Muscle of arm (tissue), 14 donors: ENCODE measurements at places on chromosomes 11 and 22. TPM values are rescaled to one million over a fixed set of nuclear protein-coding genes. Genes with fewer than 3 reads are reported as not detected.

MS4A6A gene
- 20.0 TPM for polyA plus RNA-seq

GDPD5 gene
- polyA plus RNA-seq, result 20.3 TPM

DBX1 gene
- polyA plus RNA-seq, result 5.4 TPM

OR51B2 gene
- not detected for polyA plus RNA-seq

KRTAP5-1 gene
- 2.2 TPM for polyA plus RNA-seq

YPEL4 gene
- 2.3 TPM for polyA plus RNA-seq

ATP5MG gene
- polyA plus RNA-seq, result 371 TPM

CHRDL2 gene
- polyA plus RNA-seq, result 2.9 TPM

DNA sequence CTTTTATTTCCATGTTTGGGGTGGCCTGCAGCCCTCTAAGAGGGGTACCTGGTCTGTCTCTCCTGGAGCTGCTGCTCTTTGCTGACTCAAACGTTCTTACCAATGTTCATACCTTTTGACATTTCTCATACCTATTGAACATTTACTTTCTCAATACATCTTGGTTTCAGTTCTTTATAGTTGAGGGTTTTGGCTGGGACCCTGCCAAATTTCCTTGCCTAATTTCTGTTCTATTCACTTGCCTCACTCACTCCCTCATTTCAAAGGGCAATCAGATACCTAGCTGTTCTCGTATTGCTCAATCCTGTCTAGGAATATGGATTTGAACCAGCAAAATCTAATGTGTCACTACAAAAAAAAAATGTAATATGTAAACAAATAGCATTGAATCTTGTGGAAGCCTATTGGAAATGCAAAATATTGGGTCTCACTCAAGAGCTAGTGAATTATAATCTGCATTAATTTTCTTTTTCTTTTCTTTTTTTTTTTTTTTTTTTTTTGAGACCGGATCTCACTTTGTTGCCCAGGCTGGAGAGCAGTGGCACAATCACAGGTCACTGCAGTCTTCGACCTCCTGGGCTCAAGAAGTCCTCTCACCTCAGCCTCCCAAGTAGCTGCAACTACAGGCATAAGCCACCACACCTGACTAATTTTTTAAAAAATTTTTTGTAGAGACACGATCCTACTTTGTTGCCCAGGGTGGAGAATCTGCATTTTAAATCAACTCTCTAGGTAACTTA lies 7.5 kb downstream of the OR6M1 start:
- no peak for DNase-seq

GRCh38 chr11:124551987-124552386 lies 8.5 kb upstream of the OR8B12 start:
- DNase-seq, result no peak

DNA sequence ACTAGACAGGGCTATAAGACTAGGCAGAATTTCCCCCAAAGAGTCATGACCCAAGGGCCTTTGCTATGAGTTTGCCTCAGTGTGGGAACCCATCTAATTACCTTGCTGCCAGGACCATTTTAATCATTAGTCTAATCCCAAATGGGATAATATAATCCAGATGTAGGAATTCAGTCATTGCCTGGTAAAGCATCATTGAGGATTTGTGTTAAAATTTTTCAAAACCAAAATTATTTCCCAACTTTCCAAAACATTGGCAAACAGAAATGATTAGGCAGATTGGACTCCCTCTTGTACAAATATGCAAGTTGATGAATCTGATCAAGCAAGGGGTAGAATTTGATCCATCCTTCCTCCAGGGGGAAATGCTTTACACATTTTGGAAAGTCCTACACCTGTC lies 16.2 kb upstream of the MMP13 start:
- DNase-seq, result no peak

GRCh38 chr11:76088511-76088910 lies 117.8 kb downstream of the WNT11 start:
- DNase-seq, result no peak

- no peak for DNase-seq
These were observed 134.8 kb upstream of the DDI1 start for GRCh38 chr11:103901656-103902055.

- no peak for DNase-seq
These were observed 196.4 kb downstream of the LARGE1 start for GRCh38 chr22:33723915-33724314.

- no peak for DNase-seq
These were observed 258.1 kb downstream of the C11orf87 start for GRCh38 chr11:109680127-109680526.

DNA sequence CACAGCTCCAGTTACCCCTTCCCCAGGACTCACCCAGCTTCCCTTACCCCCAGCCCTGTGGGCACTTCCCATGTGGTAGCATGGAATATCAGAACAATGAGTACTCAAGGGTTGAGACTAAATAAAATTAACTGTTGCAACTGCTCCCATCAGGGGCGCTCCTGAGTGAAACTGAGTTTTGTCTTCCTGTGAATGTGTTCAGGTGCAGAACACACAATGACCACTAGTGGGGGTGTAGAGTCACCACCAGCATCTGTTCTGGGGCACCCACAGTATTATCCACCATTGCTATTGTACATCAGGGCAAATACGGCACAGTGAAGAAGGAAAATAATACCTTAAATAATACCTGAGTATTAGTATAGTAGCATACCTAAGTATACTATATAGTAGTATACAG lies 689.7 kb downstream of the TBC1D22A start:
- no peak for DNase-seq

- DNase-seq, result no peak
These were observed 69.3 kb upstream of the WNT7B start for GRCh38 chr22:46046299-46046685.

DNA sequence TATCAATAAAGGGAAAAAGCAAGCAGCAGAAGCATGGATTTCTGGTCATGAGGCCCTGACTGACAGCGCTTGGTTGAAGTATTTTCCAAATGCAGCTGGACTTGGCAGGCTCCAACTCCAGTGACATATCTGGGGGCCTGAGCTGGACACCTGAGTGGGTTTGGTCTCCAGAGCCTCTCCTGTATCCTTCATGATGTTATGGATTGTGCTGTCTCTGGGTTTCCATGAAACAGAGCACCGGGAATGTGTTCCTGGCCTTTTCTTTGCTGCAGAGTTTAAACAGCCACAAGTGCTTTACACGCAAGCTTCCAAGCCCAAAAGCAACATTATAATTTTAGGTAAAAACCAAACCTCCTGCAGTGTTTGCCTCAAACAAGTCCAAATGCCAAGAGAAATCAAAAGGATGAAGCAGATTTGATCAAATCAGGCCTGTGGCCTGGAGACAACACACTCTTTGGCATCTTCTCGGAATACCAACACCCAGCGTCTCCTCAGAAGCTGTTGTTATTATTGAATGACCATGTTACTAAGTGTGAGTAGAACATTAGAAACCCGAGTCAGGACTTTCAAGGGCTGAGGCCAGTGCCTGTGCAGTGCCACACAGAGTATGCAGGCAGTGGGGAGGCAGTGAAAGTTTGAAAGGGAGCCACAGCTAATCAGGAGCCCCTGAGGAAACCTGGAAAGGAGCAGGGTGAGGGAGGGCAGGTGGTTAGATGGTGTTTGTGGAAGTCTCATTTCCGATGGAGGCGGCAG lies 42.0 kb downstream of the ME3 start:
- DNase-seq, result no peak

- DNase-seq, result no peak
These were observed 40.0 kb downstream of the PHF21B start for GRCh38 chr22:44969817-44970216.

- DNase-seq, result no peak
These were observed 44.8 kb downstream of the SPECC1L start for GRCh38 chr22:24315367-24315966.

GRCh38 chr11:97345032-97345431 lies 955.2 kb downstream of the JRKL start:
- DNase-seq, result no peak

GRCh38 chr22:50303515-50303847 lies 4.0 kb downstream of the PLXNB2 start:
- no peak for DNase-seq

DNA sequence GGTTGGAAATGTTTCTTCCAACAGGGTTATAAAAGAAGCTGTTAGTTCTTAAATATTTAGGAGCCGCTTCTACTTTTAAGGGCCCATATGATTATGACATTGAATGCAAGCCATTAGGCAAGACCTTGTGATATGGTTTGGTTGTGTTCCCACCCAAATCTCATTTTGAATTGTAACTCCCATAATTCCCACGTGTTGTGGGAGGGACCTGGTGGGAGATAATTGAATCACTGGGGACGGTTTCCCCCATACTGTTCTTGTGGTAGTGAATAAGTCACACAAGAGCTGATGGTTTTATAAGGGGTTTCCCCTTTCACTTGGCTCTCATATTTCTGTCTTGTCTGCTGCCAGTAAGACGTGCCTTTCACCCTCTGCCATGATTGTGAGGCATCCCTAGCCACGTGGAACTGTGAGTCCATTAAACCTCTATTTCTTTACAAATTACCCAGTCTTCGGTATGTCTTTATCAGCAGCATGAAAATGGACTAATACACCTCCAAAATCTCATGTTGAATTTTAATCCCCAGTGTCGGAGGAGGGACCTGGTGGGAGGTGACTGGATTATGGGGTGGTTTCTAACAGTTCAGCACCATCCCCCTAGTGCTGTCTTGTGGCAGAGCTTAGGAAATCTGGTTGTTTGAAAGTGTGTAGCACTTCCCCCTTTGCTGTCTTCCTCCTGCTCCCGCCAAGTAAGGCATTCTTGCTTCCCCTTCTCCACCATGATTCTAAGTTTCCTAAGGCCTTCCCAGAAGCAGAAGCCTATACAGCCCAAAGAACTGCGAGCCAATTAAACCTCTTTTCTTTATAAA lies 4.3 kb downstream of the CD59 start:
- DNase-seq, result no peak

GRCh38 chr11:81270686-81271085 lies 1463.0 kb downstream of the FAM181B start:
- no peak for DNase-seq

- no peak for DNase-seq
These were observed 87.8 kb downstream of the FEZ1 start for GRCh38 chr11:125408311-125408711.

DNA sequence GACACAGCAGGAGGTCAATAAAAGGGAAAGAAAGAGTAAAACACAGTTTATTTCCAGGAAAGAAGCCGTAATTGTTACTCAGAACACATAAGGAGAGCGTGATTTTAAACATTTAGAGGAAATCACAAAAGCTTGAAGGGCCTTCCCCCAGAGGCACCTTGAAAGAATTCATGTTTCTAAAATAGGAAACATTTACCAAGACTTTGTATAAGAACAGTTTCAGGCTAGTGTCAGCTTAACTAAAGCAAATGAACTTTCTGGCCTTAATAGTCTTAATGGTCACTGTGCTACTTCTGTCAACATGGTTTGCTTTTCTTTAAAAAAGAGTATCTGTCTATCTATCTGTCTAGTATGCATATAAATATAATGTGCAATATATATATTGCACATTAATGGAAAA lies 208.8 kb downstream of the CNTN5 start:
- no peak for DNase-seq

- DNase-seq, result peak; percentile 68
These were observed at the start of gene NOX4 for GRCh38 chr11:89490981-89491690. TSS of gene NOX4 (minus strand) at chr11:89491375. CDS start at chr11:89491246, 129 bp downstream.

GRCh38 chr22:49973018-49973961 lies 12.7 kb downstream of the PIM3 start:
- DNase-seq, result no peak

GRCh38 chr11:107929611-107930200 lies 1.5 kb downstream of the RAB39A start:
- DNase-seq, result no peak

DNA sequence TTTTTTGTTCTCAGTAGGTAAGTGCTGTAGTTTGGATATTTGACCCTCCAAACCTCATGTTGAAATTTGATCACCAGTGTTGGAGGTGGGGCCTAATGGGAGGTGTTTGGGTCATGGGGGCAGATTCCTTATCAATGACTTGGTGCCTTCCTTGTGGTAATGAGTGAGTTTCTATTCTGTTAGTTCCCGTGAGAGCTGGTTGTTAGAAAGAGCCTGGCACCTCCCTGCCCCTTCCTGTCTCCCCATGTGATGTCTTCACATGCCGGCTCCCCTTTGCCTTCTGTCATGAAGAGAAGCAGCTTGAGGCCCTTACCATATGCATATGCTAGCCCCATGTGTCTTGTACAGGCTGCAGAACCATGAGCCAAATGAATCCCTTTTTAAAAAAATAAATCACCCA lies 138.3 kb downstream of the TMEM135 start:
- DNase-seq, result no peak

- no peak for DNase-seq
These were observed 14.5 kb upstream of the PEX26 start for GRCh38 chr22:18063306-18063705.

DNA sequence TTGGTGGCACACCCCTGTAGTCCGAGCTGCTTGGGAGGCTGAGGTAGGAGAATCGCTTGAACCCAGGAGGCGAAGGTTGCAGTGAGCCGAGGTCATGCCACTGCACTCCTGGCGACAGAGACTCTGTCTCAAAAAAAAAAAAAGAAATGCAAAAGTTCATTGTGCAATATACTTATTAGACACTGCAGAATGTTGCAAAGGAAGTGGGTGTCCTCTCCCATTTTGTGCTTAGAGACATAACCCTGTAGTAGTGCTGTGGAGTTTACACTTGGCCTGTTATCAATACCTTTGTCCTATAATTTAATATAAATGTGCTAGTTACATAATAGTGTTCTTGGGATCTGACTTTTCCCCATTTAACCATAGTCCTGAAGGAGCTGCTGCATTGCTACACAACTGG lies 9.4 kb downstream of the BCL2L13 start:
- no peak for DNase-seq

DNA sequence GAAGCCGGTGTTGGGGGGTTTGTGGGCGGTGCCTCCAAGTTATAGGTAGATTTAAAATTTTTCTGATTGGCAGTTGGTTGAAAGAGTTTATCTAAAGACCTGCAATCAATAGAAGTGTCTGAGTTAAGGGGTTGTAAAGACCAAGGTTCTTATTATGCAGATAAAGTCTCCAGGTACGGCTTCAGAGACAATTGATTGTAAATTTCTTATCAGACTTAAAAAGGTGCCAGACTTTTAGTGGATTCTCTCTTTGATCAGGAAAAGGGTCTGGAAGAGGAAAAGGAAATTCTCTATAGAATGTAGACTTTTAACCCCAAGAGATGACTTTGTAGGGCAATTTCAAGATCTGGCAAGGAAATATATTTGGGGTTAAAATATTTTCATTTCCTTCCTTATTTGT lies 25.2 kb downstream of the CLMP start:
- no peak for DNase-seq

DNA sequence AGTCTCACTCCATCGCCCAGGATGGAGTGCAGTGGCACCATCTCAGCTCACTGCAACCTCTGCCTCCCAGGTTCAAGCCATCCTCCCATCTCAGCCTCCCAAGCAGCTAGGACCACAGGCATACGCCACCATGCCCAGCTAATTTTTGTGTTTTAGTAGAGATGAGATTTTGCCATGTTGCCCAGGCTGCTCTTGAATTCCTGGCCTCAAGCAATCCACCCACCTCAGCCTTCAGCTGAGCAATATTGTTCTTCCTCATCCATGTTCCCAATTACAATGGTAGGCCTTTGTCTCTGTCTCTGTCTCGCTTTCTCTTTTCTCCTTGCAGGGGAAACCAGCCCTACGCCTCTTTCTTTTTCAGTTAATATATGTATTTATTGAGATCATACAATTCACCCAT lies 10.3 kb downstream of the HSPA8 start:
- DNase-seq, result no peak

- peak; percentile 90 for DNase-seq
These were observed 868 bp downstream of the TSPAN18 start for GRCh38 chr11:44727373-44728287.
